ENCODE measurements at places on chromosomes 5 and 9.

DNA sequence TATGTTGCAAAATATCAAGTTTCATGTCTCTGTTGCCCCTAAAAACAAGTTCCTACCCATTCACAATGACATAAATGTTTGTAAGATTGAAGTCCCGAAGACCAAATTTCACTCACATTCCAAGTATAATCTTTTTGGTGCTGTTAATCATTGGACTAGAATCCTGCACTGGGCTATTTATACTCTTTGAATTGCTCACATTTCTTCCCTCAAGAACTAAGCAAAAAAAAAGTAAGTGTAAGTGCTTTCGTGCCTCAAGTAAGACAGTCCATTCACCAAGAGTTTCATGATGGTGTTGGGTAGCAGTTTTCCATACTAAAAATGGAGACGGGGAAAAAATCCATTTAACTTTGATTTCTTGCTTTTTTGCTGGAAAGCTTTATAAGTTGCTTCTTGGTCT is 242.3 kb downstream of the EBF1 start:
- no peak for DNase-seq

DNA sequence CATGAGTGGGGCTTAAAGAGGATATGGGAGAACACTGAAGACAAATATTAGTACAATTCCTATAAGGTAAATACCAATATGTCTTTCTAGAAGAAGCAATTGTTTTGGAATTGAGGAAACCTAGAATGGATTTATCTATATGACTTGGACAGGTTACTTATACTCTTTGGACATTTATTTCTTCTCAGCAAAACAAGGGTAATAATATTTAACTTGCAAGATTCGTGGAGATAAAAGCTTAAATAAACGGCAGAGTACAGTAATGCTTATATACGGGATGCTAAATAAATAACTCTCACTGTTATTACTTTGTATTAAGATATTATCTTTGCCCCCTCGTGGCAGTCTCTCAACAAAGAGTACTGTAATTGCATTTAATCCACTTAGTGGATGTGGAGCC is 8.6 kb downstream of the DMRTA1 start:
- DNase-seq: no peak

DNA sequence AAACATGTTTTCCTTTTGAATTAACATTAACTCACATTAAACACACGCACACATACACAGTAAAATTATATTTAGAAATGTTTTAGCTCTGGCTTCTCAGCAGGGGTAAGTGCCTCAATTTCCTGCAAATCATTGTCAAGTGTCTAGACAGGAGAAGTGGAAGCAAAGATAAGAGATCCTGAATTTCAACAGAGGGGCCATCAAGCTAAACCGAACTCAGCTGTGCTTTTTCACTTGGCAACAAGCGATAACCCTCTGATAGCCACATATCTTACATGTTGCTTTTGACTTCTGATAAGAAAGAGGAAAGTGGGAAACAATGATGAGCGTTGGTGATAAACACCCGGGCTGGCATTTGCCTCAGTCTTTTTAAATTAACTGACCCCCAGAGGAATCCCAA is 79.7 kb upstream of the SPDL1 start:
- DNase-seq: no peak

GRCh38 chr9:5195463-5195862 is 10.0 kb upstream of the INSL6 start:
- no peak for DNase-seq

DNA sequence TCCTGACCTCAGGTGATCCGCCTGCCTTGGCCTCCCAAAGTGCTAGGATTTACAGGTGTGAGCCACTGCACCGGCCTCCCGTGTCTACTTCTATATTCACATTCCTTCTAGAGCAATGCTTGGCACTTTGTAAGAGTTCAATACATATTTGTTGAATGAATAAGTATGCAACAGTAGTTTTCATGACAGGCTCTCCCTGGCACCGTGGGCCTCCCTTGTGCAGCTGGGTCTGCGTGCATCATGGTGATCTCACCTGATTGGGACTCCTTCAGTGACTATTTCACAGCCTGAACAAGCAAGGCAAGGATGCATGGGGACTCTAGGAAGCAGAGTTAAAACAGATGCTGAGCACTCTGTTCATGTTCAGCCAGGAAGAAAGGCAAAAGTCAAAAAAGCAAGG is 6.8 kb upstream of the ZBTB34 start:
- DNase-seq: no peak

DNA sequence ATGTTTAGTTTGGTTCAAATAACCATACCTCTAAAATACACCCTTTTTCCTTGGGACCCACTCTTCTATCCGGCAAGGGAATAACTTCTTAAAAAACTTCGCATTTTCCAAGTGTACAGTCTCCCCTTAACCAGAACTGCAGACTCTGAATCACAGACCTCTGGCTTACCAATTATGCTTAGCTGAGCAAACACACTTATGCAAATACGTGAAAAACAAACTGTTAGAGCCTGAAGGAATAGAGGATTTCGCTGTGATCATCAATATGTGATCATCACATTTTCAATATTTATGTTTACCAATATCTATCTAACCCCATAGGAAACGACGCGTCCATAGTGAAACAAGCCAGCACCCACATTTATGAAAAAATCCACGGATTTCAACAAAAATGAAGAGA is 1.3 kb downstream of the LPAR1 start:
- no peak for DNase-seq

- DNase-seq: no peak
Measured at GRCh38 chr9:113882636-113883164, 6.6 kb downstream of the ZNF618 start.

DNA sequence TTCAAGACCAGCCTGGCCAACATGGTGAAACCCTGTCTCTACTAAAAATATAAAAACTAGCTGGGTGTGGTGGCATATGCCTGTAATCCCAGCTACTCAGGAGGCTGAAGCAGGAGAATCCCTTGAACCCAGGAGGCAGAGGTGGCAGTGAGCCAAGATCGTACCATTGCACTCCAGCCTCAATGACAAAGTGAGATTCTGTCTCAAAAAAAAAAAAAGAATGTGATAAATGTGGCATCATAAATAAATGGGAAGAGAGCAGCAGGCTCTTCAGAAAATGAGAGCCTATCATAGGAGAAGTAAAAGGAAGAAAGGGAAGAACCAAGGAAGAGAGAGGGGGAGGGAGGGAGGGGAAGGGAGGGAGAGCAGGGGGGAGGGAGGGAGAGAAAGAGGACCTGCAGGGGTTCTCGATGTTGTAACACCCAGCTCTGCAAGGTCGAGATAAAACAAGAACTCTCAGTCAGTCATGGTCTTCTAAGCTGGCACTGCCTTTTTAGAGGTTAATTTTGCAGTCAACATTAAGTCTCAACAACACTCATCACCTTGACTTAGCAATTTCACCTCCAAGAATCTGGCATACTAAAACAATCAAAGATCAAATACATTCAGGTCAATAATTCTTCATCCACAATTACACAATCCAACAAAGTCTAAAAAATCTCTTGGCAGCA is 68.7 kb upstream of the SIMC1 start:
- DNase-seq: no peak

DNA sequence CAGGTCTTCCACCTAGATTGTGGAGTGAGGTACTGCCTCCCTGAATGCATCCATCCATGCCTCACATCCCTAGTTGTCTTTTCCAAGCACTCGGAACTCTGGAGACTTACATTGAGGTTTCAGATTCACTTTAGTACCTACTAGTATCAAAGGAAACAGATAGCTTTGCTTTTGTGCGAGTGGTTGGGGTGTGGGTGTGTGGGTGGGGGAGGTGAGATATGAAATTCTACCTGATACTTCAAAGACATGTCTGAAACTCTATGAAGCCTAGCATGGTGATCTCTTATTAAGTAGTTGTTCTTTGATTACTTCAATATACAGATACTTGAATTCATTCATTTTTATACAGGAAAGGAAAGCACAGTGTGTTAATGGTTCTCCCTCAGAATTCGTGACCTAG is 64.4 kb downstream of the MCCC2 start:
- DNase-seq: no peak

All from thyroid gland (tissue), 4 donors.